ENCODE measurements at places on chromosomes 3 and 15.

GRCh38 chr3:37810848-37811247 lies 50.8 kb upstream of the CTDSPL start:
- no peak for DNase-seq

DNA sequence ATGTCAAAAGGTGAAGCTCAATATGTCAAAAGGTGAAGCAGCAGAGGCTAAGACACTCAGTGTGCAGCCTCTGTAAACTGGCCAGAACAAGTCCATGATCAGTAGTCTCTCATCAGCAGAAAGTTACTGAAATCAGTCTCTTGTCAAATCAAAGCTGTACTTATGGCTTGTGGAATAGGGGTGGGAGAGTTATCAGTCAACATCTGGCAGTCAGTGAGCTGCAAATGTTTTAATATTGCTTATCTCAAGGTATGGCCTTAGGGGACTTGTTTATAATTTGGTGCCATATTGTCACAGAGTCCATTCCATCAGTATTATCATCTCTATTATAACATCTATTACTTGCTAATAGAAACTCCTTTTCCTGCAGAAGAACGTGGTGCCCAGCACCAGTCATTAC lies 14.9 kb upstream of the WDR49 start:
- no peak for DNase-seq

- DNase-seq: peak; percentile 11
Measured at GRCh38 chr15:63473999-63474809, 30.2 kb upstream of the USP3 start.

GRCh38 chr15:34161329-34161963 lies 48.5 kb downstream of the KATNBL1 start:
- no peak for DNase-seq

DNA sequence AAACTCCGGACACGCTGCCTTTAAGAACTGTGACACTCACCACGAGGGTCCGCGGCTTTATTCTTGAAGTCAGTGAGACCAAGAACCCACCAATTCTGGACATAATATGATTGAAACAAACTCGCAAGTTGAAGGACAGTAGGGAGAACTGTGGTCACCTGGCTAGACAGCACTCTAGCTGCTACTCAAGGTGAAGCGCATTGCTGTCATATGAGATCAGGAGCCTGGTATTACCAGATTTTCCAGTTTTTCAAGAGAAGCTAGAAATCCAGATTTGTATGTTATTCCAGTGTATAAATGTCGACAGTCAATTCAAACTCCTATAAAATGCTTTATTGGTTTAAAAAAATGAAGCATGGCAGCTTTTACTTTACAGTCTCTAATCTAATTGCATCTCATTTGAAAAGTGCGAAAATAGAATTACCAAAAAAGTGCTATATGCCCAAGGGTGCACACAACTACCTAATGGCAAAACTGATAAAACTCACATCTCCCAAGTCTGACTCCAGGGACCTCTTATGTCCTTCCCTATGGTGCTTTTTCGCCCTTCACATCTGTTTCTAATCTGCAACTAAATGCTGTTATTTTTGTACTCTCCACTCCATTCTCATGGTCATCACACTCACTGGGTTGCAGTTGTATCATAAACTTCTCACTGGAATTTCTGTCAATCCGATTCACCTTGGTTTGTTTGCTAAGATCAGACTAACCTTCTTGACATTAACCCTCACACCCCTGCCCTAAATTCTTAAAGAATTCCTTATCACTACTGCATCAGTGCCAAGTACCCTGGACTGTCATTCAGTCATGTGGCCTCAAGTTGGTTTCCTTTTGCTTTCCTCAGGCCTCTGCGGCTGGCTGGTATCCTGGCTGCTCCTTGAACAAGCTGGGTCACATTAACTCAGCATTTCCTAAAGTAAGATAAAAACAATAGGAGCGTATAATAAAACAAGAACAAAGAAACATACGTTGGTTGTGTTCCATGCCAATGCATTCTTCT lies 31.5 kb upstream of the ARHGEF26 start:
- DNase-seq: no peak

DNA sequence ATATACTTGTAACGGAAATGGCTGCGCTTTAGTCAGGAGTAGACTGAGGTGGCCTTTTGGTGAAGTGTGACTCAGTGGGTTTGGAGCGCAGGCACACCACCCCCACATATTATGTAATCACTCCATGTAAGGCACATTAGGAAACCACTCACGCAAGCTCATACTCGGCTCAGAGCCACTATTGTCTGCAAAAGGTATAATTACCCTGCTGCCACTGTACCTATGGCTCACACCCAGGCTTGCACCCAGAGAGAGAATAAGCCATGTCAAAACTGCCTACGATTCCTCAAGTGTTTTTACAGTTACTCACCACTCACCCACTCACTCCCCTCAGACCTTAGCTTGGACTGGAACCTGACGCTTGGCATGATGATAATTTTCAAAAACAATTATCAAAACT lies 611.9 kb upstream of the CCDC54 start:
- no peak for DNase-seq

DNA sequence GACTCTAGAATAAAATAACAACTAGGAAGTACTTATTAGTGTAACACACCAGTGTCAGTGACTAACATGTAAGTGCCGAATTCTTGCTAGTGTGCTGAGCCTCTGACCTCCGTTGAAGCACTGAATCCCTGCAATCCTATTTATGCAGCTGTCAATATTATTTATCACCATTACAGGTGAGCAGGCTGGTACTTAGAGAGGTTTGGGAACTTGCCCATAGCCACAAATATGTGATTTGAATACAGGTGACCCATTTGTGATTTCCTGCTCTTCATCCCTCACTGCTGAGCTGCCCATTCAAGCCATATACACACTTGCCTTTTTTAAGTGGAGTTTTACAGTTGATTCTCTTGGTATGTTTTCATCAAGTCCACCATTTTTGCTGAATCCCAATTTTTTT lies 12.2 kb downstream of the EIF4E3 start:
- no peak for DNase-seq

All from effector memory CD4-positive, alpha-beta T cell (primary cell).